ENCODE measurements at places on chromosomes 3 and 15. TPM values are rescaled to one million over a fixed set of nuclear protein-coding genes. Genes with fewer than 3 reads are reported as not detected.

The LRRC31 gene
- not detected for total RNA-seq

The DUT gene
- total RNA-seq = 195 TPM

The TM6SF1 gene
- total RNA-seq = 15.9 TPM

The U2SURP gene
- 139 TPM for total RNA-seq

The DNAH12 gene
- total RNA-seq = 0.20 TPM

The CHMP2B gene
- total RNA-seq = 24.0 TPM

The SPINT1 gene
- total RNA-seq = 4.5 TPM

The ABI3BP gene
- not detected for total RNA-seq

The SPINK8 gene
- total RNA-seq = not detected

The MTFMT gene
- total RNA-seq = 12.4 TPM

The ASB14 gene
- total RNA-seq = not detected

The CPLX3 gene
- 0.91 TPM for total RNA-seq

The BRK1 gene
- 126 TPM for total RNA-seq

The LRRC2 gene
- 0.15 TPM for total RNA-seq

The ST3GAL6 gene
- total RNA-seq = not detected

The GRM2 gene
- 2.1 TPM for total RNA-seq

The ATP1B3 gene
- 115 TPM for total RNA-seq

The SQOR gene
- 124 TPM for total RNA-seq

The CLRN1 gene
- not detected for total RNA-seq

The AVEN gene
- 13.9 TPM for total RNA-seq

The SEMA3B gene
- 1.2 TPM for total RNA-seq

The NR1I2 gene
- not detected for total RNA-seq

The RUBCN gene
- total RNA-seq = 52.9 TPM

The TNIK gene
- total RNA-seq = 54.0 TPM

The KBTBD12 gene
- not detected for total RNA-seq

The GOLGA8H gene
- not detected for total RNA-seq

The TFDP2 gene
- total RNA-seq = 28.2 TPM

The RARB gene
- not detected for total RNA-seq

The CLDN16 gene
- total RNA-seq = not detected

The CPB1 gene
- total RNA-seq = not detected

The XYLB gene
- total RNA-seq = 5.0 TPM

The ITPKA gene
- 2.1 TPM for total RNA-seq
